ENCODE measurements at places on chromosomes 11 and 22.

GRCh38 chr22:50728523-50728931 lies 9.5 kb upstream of the ACR start:
- peak; percentile 1 for DNase-seq

- DNase-seq = no peak
These were observed 560.8 kb upstream of the LARGE1 start for GRCh38 chr22:34481090-34481489.

- peak; percentile 69 for DNase-seq
These were observed 27.8 kb downstream of the RELT start for GRCh38 chr11:73404048-73404447.

DNA sequence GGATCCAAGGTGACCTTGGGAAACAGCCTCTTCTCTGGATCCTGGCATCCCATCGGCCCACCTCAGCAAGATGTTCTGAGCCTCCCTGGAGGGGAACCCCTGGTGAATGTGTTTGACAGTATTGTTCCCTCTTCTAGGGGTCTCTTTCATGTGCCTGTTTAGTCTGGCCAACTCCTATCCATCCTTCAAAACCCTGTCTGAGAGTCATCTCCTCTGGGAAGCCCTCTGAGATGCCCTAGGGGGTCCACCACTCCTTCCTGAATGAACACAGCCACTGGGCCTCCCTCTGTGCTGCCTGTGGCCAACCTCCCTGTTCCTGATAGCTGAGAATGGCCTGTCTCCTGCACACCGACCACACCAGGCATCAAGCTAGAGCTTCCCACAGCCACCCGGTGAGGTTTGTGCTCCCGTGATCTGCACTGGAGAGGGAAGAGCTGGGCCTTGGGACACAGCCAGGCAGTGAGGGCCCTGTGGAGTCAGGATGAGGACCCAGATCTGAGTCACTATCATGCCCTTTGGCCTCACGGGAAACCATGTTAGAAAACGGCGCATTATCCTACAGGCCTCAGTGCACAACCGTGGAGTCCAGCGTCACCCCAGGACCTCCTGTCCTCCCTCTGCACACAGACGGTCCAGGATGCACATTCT lies 8.8 kb downstream of the WNT7B start:
- no peak for DNase-seq

DNA sequence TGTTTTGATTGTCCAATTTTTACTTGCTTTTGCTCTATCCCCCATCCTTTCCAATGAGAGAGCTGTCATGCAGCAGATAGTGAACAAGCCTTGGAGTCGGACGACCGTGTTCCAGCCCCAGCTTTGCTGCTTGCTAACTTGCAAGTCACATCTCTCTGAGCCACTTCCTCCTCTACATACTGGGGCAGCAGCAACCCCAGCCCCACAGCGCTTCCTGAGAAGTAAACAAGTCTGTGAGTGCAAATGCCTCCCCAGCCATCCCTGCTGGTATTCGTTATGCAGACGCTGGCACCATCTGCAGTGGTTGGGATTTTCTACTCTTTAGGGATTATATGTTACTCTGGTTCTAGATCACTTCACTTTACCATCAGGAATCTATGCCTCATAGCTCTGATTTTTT lies 35.0 kb downstream of the TPBGL start:
- no peak for DNase-seq

DNA sequence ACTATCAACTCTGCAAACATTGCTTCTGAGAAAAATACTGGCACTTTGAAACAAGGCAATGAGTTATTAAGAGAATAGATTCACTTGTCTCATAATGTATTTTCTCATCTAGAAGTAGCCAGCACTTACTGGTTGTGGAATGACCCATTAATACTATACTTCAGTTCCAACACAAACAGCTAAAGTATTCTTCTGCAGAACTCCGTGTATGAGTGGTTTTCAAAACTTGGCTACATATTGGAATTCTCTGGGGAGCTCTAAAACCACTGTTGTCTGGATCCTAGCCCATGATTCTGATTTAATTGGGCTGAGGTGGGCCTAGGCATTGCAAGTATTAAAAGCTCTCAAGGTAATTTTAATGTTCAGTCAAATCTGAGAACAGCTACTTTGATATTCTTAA lies 1416.4 kb upstream of the RAG2 start:
- no peak for DNase-seq

DNA sequence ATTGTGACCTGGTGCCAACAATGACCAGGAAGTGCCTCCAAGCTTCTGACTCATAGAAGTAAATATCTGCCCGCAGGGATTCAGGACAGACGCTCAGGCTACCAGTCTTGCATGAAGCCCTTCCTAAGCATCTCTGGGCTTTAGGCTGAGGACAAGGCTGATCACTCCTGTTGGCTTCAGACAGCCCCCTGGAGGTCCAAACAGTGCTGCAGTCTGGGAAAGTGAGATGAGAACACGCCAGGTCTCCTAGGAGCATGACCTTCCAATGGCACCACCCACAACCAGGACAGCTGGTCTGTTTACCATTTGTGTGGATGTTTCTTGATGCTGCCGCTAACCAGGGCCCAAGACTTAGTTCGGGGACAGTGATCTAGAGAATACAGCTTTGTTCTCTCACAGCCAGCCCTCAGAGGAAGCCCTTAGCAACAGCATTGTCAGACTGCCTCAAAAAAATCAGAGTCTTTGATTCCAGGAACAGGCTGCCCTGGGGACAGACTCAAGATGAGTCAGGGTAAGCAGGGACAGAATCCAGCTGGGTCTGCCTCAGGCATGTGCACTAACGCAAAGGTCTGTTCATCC lies 111.2 kb downstream of the ZNF280B start:
- DNase-seq = peak; percentile 8

DNA sequence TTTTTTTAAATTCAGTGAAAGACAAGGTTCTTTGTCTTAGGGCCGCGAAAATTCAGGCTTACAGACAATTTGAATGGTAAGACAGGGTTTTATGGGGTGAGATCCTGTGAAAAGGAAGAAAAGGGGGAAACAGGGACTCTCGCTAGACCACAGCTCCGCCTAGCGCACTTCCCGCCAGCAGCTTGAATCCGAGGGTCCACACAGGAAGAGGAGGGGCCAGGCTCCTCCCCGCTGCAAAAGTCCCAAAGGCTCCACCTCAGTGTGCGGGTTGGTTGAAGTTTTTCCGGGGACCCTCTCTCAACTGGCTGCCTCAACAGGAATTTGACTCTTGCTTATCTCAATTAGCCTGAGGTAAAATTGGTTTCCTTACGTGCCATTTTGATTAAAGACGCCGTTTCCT lies 950.9 kb upstream of the CNTN5 start:
- DNase-seq = no peak

DNA sequence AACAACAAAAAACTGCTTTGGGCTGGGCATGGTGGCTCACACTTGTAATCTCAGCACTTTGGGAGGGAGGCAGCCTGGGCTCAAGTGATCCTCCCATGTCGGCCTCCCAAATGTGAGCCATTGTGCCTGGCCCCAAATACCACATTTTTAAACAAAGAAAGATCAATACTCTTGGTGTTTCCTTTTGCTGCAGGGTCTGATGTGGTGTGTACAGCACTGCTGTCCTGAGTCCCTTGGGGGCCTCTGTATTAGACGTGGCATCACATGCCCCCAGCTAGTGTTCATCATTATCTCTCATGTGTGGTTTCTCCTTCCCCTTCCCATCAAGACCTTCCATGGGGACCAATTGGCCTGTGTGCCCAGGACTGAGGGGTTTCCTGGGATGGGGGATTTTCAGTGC lies 20.5 kb upstream of the XBP1 start:
- DNase-seq = no peak

DNA sequence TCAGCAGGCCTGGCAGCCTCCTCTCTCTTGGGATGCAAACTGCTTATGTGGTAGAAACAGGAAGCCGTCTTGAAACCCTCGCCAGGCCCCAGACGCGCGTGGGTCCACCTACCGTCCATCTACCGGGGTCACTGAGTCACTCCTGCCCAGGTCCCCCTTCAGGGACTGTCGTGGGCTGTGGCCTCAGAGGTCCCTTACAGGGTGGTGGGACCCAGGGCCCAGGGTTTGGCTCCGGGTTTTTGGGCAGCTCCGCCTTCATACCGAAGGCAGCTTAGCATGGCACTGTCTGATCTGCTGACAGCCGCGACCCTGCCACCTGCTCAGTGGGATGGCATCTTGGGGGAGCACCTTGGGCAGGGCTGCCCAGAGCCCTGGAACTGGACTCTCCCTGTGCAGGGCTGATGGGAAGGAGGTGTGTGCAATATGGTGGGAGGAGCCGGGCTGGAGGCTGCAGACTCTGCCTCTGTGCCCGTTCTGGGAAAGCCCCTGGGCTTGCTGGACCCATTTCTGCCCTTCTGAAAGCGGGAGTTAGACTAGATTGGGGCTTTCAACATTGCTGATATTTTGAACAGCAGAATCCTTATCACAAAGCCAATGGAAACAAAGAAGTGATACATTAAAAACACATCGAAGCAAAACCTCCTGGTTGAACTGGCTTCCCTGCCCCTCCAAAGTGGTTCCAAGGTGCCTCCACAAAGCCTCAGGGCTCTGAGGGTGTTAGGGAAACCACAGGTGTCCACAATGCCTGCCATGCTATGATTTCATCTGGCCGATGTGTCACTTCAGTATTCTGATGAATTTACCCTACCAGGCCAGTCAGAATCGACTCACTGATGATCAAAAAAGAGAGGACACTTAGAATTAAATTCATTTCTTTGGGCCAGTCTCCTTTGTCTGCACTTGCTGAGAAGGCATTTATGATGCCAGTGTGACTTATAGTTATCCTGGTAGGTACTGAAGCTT lies 316.5 kb downstream of the KIRREL3 start:
- DNase-seq = no peak

GRCh38 chr11:33259869-33260268 lies 2.7 kb downstream of the HIPK3 start:
- no peak for DNase-seq

GRCh38 chr11:85869781-85870180 lies 14.6 kb downstream of the CCDC83 start:
- no peak for DNase-seq

- no peak for DNase-seq
These were observed 67.9 kb upstream of the SEPTIN5 start for GRCh38 chr22:19646383-19646782.

- no peak for DNase-seq
These were observed 217.7 kb downstream of the HIPK3 start for GRCh38 chr11:33474866-33475265.

DNA sequence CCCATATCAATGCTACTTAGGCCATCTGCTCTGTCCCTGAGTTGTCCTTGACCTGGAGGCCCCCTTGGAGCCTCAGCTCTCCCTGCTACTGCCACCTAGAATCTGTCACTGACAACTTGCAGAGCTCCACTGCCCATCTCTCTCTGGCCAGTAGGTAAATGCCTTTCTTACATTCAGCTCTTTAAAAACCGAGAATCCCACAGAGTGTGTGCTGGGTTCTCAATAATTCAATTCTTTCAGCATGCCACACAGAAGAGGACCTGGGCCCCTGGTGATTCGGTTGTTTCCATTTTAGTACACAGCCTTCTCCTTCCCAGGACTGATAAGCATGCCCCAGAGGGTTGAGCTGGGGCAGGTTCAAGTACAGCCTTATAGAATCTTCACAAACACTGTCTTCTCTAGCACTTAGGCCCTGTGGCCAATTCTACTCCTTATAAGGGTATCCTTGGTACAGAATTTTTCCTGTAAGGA lies 22.0 kb upstream of the IPO7 start:
- DNase-seq = no peak

DNA sequence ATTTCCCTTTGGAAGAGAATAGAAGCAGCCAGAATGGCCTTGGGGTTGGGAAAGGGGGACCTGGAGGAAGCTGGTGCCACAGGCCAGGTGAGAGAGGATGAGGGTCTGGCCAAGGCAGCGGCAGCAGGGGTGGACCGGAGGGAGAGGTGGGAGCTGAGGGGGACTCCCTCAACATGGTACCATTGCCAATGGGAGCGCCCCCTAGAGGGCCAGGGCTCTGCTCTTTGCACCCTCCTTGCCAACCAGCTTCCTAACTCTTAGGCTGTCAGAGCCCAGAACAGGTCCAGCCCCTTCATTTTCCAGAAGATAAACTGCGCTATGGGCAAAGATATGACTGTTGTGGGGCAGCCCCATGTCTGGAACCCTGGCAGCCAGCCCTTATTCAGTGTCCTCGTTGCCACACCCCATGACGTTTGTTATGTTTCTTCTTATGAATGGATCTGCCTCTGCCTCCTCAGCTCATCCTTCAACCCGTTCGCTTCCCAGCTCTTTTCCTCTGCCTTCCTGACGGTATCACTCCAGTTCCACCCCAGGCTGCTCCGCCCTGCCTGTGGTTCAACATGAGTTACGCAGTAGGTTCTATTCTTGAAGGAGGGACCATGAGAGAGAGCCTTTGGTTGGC lies 185.2 kb downstream of the GRIK4 start:
- DNase-seq = no peak

DNA sequence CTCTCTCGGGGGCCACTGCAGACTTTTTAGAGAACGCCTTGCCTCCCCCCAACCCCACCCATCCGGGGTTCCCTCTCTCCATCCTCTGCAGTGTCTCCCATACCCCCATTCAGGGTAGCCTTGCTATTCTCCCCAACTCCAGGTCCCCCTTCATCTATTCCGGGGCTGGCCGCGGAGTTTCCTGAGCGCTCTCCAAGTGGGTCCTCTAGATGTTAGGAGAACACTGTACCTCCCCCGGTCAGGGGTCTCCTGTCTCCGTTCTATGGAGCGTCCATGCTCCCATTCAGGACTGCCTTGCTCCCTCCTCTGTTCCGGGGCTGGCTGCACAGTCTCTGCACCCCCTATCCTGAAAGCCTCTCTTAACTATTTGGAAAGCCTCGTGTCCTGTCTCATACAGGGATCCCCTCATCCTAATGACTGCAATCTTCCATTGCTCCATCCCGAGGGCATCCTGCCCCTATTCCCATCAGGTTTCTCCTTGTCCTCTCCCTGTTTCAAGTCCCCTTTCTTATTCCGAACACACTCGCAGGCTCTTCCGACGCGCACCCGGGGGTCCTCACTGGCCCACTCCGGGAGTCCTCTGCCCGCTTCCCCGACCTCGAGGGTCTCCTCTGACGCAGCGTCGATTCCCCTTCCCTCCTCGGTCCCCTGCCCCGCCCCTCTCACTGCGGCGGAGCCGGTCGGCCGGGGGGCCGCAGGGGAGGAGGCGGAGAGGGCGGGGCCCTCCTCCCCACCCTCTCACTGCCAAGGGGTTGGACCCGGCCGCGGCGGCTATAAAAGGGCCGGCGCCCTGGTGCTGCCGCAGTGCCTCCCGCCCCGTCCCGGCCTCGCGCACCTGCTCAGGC lies at the start of gene NEFH:
NEFH (plus strand) TSS at position 802 of the 845 bp plus-strand sequence. CDS start 45 bp downstream, outside the sequence.
- DNase-seq = peak; percentile 42

DNA sequence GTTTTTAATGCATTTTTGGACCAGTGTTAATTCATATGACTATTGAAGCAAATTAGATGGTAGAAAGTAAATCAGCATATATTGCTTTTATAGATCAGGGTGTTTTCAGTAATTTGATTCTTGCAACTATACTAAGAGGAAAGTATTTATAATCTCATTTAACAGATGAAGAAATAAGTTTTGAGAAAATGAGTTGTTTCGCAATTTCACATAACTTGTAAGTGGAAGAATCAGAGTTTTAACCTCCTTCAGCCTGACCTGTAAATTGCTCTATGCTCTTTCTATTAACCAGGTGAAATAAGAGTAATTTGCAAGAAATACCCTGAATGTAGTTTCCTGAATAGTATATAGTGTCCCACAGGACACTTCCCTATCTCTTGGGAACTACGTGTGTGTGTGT lies 1106.8 kb upstream of the RAG2 start:
- no peak for DNase-seq
